ENCODE measurements at places on chromosomes 4 and X.

DNA sequence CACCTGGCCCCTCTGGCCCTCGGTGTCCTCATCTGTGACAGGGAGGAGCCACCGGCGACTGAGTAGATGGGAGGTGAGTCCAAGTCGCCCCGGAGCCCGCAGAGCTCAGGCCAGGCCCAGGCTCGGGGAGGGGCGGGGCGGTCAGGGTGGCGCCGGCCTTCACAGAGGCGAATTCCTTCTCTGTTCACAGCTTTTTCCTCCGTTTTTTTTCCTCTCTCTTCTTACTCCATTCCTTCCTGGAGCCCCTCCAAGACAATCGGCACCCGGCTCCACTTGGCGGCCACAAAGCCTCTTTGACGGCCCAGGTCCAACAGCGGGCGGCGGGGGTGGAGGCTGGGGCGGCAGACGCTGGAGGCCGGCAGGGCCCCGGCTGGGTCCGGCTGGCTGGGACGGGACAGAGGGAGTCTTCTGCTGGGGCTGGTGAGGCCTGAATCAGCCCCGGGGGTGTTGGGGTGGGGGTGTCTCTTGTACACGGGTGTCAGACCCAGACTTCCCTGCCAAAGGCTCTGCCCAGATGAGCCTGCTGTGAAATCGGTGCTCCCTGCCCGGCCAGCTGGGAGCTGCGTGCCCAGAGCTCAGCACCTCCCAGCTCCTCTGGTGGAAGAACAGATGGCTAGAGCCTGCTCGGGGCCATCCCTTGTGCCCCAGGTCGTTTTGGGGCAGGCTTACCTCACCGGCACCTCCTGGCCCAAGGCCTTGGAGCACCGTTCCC is 22.6 kb downstream of the FGFRL1 start:
- peak; percentile 72 for DNase-seq

- no peak for DNase-seq
Measured at GRCh38 chr4:167883266-167883665, 209.1 kb upstream of the ANXA10 start.

DNA sequence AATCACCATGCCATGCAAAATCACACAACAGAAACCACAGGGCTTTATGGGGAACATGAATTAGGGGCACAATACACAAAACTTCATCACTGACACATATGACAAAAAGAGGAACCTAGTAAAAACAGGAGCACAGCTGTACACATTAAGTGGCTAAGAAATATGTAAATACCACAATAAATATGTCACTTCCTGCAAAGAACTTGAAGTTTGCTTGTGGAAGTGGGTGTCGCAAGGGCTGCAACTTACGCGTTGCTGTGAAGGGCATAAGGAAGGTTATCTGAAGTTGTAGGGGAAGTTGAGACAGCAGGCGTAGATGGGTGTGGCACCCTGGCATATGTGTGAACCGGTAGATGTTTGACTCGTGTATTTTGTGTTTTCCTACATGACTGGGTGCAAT is 42.4 kb downstream of the CLCN4 start:
- DNase-seq = no peak

DNA sequence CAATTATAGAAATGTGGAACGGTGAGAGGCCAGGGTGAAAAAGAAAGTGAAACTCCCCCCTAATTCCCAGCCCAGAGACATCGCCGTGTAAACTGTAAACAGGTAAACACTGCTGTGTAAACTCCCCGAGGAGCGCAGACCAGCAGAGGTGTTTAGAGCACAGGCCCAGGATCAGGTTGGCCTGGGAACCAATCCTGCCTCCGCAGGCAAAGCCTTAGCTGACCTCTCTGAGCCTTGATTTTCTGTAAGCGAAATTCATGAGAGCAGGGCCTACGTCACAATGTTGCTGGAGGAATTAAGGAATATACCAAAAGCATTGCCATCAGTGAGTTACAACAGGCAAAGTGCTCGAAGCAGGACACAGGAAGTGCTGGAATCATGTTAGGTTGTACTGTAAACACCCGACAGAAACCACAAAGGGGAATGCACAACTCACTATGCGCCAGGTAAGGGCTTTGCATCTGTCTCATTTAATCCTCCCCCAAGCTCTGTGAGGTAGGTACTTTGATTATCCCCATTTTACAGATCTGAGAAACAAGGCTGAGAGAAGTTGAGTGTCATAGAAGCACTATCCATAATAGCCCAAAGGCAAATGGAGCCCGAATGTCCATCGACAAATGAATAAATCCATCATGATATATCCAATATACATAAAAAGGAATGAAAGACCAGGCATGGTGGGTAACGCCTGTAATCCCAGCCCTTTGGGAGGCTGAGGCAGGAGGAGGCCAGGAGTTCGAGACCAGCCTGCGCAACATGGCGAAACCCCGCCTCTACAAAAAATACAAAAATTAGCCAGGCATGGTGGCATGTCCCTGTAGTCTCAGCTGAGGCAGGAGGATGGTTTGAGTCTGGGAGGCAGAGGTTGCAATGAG is 30.7 kb upstream of the KIAA0232 start:
- DNase-seq = no peak

- peak; percentile 87 for DNase-seq
Measured at GRCh38 chrX:46903458-46904242, 8.6 kb upstream of the JADE3 start.

- DNase-seq = peak; percentile 68
Measured at GRCh38 chr4:98546910-98547594, 111.4 kb downstream of the TSPAN5 start.

All from globus pallidus (tissue), 1 donor.